ENCODE measurements at places on chromosomes 3 and 15.

GRCh38 chr3:45182915-45183871 is 37.0 kb upstream of the CDCP1 start:
- DNase-seq = no peak

DNA sequence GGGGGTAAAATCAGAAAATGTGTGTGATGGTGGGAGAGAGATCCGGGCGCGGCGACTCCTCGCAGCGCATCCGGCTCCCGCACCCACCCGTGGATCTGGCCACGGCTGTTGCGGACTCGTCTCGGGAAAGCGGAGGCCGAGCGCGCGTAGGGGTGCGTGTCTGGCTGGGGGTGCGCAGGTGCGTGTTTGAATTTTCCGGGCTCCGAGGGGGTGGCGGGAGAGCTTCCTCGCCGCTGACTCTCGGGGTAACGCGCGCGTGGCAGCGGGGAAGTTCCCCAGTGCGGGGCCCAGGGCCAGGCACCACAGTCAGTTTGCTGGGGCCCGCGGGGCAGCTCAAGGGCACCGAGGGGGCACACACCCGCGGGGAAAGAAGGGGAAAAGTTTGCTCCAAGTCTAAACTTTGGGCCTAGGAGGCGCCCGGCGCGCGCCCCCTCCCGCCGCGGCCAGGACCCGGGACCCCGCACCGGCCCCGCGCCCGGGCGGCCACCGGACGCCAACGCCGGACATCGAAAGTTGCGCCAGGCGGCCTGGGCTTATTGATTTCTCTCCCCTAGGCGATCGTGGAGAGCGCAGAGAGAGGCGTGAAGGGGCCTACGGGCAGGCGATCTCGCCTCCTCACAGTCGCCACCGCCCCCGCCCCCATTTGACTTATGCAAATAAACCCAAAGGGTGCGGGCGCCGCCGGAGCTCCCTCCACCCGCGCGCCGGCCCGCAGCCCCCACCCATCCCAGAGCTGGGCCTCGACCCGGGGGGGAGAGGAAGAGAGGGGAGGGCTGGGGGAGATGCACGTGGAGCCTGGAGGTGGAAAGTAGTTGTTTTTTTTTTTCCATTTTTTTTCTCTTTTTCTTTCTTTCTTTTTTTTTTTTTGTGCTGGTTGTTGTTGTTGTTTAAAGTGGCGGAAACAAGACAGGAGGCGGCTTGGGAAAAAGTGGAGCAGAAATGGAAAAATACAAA is 639 bp downstream of the FOXP1 start:
- DNase-seq = peak; percentile 83

GRCh38 chr3:139105154-139105702 is 60.5 kb upstream of the PRR23C start:
- DNase-seq = no peak

DNA sequence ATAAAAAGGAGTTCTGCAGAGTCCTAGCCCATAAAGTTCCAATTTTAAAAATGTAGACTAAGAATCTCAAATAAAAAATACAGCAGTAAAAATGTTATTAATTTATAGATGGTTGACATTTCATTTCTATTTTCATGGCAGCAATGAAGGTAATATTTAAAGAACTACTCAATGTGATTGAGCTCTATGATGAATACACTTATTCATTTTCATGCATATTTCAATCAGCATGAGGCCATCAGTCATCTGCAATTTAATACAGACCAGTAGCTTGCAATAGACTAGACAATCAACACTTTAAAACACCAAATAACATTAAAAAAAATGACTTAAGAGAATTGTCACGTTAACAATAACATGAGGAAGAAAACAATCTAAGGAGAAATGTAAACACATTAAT is 1295.8 kb upstream of the ALCAM start:
- DNase-seq = no peak

DNA sequence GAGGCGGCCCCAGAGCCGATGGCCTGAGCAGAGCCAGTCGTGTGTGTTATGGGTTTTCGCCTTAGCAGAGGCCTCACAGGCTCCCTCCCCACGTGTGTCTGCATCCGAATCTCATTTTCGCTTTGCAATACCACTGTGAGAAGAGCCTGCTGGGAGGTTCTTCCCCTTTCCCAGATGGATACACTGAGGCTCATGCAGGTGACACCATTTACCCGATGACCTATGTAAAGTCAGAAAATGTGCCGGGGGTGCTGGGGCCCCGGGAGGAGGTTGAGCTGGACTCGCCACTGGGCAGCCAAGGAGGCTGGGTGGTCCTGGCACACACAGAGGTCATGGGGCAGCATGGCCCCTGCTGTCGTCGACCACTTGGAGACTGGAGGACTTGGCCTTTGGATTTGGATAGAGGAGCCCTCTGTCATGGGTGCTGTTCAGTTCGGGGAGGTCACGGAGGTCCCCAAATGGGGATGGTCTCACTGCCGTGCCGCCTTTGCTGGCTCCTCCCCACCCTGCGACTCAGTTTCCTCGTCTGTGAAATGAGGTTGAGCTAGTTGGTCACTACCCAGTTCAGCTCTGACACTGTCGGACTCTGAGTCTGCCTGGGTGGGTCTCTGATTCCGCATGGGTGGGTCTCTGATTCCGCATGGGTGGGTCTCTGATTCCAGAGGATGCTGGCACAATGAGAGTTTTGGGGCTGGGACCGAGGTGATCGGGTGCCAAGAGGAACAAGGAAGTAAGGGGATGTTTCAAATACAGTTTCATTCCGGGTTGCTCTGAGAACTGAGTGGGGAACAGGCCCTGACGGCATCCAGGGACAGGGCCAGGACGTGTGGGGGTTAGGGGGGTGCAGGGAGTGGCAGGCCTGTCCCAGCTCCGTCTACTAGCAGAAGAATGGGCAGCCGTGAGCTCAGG is 23.2 kb upstream of the MUC4 start:
- DNase-seq = no peak

- DNase-seq = peak; percentile 28
These were observed 68.8 kb upstream of the IQSEC1 start for GRCh38 chr3:13141991-13142412.

DNA sequence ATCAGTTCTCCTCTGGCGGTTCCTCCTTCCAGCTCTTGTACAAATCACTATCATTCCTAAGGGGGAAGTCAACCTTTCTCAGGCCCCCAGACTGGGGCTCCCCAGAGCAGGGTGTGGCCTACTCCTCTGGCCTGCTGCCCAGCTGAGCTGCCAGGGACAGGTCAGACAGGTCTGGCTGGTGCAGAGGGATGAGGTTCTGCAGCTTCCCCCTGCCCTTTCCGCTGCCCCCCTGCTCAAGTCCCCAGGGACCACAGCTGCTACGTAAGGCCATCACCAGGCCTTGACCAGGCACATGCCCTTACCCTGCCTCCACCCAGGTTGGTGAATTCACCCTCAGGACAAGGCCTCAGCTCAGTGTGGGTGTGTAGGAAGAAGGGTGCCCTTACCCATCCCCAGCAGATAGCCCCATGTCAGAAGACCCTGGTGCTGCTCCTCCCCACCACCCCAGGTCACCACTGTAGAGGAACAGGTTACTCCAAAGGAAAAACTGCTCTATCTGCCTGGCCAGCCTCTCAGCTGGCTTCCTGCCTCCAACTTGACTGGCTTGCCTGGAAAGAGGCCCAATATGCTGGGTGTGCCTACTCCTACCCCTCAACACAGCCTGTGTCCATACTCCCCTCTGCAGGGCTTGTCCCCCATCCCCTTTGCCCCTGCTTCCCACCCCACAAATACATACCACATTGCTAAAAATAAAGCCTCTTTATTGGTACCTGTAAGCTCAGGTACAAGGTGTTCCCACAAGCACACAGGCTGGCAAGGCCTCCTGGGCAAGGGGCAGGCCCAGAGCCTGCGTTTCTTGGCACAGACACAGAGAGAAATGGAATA is 12.0 kb downstream of the CSRNP1 start:
- DNase-seq = no peak

DNA sequence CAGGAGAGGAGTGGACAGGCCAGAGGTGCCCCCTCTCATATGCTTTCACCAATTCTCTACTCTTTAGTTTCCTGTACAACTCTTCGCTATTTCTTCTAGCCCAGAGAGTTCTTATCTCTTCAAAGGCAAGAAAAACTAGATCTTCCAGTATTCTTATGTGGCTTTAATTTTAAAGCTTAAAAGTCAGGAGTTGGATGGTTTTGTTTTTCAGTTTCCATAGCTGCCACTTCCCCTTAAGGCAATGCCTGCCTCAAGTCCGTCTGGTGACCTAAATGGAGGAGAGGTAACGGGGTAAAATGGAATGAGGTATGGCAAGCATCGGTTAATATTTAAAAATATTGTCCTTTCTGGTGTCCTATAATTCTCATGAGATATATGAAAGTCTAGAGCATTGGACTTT is 11.4 kb upstream of the VGLL3 start:
- no peak for DNase-seq

GRCh38 chr15:88388686-88389085 is 78.5 kb downstream of the MRPL46 start:
- DNase-seq = no peak

GRCh38 chr3:197435426-197435825 is 120.3 kb downstream of the BDH1 start:
- DNase-seq = no peak

DNA sequence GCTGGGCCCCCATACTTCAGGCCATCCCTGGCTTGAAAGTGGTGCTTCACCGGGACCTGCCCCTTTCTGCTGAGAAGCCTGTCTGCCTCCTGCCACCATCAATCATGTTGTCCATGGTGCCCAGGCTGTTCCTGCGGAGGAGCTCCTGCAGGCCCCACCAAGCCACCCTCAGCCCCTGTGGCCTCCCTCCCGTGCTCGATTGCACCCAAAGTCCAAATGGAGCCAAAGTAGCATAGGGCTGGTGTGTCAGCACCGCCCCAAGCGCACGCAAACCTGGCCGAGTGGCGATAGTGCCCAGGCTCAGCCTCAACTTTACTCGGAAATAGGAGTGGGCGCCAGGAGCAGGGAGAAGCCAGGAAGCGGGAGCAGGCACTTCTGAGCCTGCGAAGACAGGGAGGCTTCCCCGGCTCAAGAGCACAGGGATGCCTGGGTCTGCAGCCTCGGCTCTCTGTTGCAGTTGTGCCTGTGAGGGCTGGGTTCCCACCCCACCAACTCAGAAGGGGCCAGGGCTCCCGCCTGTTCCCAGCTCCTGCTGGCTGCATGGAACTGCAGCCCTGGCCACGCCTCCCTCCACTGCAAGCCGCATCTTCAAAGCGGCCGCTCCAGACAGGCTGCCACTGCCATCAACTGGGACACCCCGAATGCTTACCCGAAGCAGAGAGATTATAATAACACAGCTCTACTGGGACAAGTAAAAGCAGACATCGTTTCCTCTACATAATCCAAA is 203.0 kb downstream of the ARRDC4 start:
- DNase-seq = no peak

DNA sequence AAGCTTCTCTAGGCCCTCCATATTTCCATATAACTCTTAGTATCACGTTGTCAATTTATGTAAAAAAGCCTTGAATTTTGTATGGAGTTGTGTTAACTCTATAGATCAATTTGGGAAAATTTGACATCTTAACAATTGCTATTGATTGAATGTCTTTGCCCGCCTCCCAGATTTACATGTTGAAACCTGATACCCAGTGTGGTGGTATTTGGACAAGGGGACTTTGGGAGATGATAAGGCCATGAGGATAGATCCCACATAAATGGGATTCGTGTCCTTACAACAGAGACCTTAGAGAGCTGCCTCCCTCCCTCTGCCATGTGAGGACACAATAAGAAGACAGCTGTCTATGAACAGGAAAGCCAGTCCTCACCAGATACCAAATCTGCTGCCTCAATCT is 21.1 kb upstream of the TNK2 start:
- no peak for DNase-seq

- no peak for DNase-seq
These were observed 419.7 kb downstream of the ZBTB20 start for GRCh38 chr3:114727373-114727772.

DNA sequence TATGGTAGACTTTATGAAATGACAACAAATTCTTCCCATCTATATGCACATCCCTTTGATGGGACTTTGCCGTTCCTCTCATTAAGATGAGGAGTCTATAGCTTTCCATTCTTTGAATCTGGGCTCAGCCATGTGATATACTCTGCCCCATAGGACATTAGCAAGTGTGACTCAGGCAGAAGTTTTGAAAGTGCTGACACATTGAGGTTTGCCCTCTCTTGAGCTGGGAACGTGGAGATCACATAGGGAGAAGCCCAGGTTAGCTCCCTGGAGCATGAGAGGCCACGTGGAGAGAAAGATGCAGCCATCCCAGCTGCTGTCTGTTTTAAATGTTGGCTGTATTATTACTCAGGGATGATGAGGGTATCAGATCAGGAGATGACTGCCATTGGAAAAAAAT is 67.7 kb upstream of the OXTR start:
- no peak for DNase-seq

DNA sequence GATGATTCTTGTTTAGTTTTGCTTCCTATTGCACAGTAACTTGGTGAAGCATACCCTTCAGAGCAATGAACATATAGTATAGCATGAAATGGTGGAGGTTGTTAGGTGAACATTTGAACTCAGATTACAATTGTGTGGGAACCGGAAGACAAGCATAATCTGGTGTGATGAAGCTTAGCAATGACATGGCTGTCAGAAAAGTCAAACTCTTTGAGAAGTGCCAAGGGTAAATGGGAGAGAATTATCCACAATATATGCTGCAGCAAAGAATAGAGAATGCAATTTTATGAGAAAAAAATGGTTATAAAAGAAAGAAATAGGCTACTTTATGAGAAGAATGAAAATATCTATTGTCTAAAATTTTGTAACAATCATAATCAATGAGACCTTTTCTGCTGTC is 1536.7 kb downstream of the SI start:
- no peak for DNase-seq

DNA sequence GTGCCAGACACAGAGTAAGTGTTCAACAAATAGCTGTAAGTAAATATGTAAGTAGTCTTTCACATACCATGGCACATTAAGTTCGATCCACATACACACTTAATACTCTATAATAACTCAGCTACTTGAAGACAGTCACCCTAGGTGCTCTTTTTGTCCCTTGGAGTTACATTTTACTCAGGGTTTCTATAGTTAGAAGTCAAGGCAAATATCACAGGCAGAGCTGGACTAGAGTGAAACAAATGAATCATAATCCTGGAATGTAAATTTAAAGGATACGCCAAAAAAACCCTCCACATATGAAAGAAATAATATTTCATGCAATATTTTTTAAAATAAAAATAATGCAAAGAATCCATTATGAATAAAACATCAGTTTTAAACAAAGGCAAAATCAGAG is 461.8 kb downstream of the MAGI1 start:
- DNase-seq = no peak

GRCh38 chr3:83816653-83817052 is 1142.1 kb upstream of the CADM2 start:
- no peak for DNase-seq

DNA sequence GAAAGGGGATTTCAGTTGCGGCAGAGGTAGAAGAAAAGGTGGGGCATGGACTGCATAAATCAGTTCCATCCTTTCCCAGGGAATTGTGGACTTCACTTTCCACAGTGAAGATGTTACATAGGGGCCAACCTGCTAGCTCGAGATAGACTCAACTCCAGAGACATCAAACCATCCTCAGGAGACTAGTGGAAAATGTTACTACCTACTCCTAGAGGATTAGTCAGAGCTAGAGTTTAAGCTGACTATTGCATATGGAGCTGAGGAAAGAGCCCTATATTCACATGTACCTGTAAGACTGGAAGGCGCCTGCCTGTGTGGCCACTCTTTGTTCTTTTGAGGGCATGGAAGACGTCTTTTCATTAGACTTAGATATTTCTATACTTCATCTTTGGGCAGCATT is 69.2 kb downstream of the KLHL25 start:
- no peak for DNase-seq
